ENCODE measurements at places on chromosomes 16 and 17.

GRCh38 chr17:4643676-4644075, 2.2 kb upstream of the ALOX15 start:
- no peak for DNase-seq

DNA sequence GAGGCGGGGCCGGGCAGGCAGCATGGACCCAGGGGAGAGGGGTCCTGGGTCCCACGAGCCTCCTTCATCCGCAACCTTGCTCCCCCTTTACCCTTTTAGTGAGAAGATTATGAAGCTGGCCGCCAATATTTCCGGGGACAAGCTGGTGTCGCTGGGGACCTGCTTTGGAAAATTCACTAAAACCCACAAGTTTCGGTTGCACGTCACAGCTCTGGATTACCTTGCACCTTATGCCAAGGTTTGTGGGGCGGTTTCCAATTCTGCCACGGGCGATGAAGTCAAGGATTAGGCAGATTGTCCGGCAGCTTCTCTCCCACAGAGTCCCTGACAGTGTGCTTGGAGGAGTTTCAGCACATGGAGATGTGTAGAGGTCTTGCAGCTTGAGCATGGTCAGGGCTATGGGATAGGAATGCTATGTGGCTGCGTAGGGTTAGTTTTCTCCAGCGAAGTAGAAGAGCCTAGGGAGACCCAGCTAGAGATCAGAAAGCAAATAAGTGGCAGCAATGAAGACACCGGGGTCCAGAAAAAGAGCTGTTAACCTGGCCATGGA, 598 bp downstream of the NIP7 start:
- DNase-seq = no peak

DNA sequence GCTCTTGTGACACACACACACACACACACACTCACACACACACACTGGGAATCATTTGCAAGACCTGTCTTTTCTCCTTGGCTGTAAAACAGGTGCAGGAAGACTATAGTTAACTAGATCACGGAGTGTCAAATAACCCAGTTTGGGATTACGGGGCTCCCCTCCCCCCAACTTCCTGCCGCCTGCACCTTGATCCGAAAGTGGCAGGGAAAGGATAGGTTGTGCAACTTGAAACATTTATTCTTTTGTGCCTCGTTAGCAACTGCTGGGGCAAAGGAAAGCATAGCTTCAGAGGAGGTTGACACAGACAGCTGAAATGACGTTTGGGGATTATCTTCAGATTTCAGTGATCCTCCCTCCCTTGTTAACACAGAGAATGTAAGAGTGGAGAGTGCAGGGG, 149.5 kb downstream of the NTN1 start:
- DNase-seq = no peak

- no peak for DNase-seq
These were observed 32.5 kb downstream of the UBE2O start for GRCh38 chr17:76420356-76421043.

- DNase-seq = no peak
These were observed 399.8 kb upstream of the SALL1 start for GRCh38 chr16:51550800-51551347.

DNA sequence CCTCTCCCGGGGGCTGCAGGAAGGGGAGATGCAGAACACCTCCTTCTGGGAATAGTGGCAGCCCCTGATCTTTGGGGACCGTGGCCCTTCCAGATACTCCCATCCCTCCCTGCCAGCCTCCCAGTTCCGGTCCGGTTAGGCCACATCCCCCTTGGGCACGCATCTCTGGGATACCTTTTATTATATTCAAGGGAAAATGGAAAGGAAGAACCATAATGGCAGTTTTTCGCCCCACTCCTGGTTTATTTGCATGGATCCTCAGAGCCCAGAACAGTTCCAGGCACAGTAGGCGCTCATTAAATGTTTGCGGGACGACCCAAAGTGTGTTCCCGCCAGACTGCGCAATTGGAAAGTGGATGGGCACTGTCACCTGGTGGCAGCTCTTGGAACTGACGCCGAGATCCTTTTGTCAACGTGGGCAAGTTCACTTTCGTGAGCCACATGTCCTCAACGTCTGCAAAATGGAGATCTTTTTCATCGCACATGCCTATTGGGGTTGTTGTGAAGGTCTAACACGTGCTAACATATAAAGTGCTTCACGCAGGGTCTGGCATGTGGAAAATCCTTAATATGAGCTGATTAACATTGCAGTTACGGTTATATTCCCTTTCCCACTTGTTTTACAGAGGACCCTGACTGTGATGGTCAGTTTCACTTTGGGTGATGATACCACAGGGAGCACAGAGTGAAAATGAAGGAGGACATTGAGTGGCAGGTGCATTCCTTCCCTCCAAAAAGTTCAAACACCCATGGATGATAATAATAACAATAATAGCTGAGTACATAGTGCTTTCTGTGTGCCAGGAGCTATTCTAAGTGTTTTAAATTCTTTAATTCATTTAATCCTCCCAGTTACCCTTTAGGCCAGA, 1.7 kb upstream of the GPRC5B start:
- DNase-seq = peak; percentile 89

DNA sequence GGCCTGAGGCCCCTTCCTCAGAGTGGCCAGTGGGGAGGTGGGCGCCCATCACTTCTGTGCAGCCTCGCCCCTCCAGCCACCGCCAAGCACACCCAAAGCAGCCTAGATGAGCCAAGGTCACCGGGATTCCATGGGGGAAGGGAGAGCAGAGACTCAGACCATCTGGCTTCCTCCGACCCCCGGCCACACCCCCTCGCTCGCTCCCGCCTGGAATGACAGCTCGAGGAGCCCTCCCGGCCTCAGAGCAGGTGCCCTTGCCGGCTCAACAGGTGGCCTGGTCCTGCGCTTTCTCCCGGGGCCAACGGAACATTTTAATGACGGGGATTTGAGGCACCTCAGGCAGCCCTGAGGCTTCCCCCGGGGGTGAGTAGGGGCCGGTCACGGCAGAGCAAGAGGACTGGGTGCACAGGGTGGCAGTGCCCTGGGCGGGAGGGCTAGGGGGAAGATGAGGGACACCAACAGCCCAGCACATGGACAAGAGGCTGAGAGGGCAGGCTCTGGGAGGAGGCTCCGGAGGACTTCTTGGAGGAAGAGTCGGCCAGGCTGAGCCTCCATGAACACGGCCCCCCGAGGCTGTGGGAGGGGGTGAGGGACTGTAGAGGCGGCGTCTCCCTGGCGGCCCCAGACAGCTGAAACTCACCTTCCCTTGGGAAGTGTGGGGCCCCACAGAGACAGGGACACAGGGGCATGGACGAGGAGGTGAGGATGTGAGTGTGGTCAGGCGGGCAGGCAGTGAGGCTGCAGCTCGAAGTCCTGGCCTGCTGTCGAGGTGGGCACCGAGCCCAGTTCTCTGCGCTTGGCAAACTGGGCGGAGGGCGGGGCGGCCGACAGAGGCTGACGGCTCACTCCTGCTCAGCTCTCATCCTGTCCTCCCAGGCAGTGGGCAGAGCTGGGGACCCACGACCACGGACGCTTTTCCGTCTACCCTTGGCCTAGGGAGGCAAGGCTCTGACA, 12.5 kb upstream of the C1QTNF8 start:
- DNase-seq = no peak

All from hematopoietic multipotent progenitor cell treated with erythropoietin and hydrocortisone succinate and interleukin-3 and kit ligand, for 4 days (in vitro differentiated cells).